H1 (cell line): ENCODE measurements at places on chromosomes 3 and 15.
A peak's percentile ranks its signal among the peaks of the same experiment; 100 is the strongest.

DNA sequence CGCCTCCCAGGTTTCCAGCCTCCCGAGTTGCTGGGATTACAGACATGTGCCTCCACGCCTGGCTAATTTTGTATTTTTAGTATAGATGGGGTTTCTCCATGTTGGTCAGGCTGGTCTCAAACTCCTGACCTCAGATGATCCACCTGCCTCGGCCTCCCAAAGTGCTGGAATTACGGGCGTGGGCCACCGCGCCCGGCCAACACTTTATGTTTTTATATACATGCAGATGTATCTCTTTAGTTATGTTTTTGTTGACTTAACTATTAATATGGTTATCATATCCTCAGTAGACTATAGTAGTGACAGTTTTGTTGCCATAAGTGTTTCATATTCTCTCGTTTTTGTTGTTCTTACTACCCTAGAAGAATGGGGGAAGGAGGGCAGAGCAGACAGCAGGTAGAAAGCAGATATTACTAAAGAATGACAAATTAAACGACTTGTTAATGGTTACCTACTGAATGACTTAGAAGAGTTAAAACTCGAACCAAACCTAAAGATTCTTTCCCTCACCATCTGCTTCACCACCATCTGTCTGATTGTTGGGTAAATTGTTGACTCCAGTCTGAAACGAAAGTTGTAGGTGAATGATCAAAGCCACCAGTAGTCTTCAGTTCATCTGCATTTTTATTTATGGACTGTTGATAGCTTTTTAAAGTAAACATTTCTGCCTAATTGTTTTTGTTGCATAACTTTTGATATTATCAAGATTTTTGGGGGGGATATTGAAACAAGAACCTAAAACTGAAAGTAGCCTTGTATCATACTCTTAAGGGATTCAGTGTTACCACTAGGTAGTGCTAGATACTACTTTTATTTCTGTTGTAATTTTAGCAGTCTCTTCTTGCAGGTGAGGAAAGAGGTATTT lies 89.3 kb downstream of the RASA2 start:
- DNase-seq, result no peak
- no peak overlapping the region for H3K4me3 ChIP-seq
- H3K27me3 ChIP-seq, result no peaks in the 10 kb centered on the region
- no peaks in the 10 kb centered on the region for H3K4me1 ChIP-seq
- no peak overlapping the region for H3K27ac ChIP-seq

- H3K36me3 ChIP-seq, result no peaks in the 10 kb centered on the region
- no peaks in the 10 kb centered on the region for H3K27me3 ChIP-seq
- no peak for DNase-seq
- H3K27ac ChIP-seq, result no peak overlapping the region
These were observed 35.7 kb upstream of the TMOD3 start for GRCh38 chr15:51793521-51794305.

GRCh38 chr15:72173401-72173800 lies 24.2 kb downstream of the GRAMD2A start:
- peaks cover under 1% of the 10 kb centered on the region; the same call in 1 of the 2 replicates for H3K4me1 ChIP-seq
- H3K4me3 ChIP-seq, result no peak overlapping the region
- no peaks in the 10 kb centered on the region for H3K36me3 ChIP-seq
- no peak for DNase-seq

DNA sequence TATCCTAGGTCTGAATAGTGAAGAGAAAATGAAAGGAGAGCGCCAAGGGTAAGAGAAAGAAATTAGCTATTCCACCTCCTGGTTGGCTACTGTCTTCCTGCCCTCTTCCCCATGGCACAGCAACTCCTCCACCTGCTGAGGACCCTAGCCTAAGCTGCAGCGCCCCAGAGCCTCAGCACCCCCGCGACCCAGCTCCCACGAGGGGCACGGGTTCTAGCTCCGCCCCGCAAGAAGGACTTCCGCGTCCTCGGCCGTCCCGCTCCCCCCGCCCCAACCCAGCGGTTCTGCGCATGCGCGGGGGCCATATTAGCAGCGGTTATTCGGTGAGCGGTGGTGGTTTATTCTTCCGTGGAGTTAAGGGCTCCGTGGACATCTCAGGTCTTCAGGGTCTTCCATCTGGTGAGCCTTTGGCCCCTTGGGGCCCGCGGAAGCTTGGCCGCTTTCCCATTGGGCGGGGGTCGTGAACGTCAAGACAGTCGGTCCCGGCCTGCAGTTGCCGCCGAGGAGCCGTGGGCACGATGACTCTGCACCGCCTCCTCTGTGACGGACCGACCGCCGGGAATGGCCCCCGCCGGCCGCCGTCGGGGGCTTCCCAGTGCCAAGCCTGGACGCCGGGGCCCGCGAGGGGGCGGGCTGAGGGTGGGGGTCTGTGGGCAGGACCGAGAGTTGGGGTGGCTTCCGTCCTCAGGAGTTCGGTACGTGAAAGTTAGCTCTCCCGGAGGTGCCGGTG lies at the start of gene PSMA4:
TSS of gene PSMA4 (plus strand) at position 304 of the 730 bp plus-strand sequence. CDS start 1,484 bp downstream, outside the sequence.
- no peaks in the 10 kb centered on the region; the same call in 1 of the 2 replicates for H3K4me1 ChIP-seq
- peak within 1 kb of the TSS; percentile 91 for H3K4me3 ChIP-seq
- H3K36me3 ChIP-seq, result peaks cover 33% of the 10 kb centered on the region
- H3K27ac ChIP-seq, result peak within 1 kb of the TSS; percentile 92
- H3K27me3 ChIP-seq, result no peaks in the 10 kb centered on the region

- no peaks in the 10 kb centered on the region for H3K4me1 ChIP-seq
- H3K27ac ChIP-seq, result no peak overlapping the region
- no peak overlapping the region for H3K4me3 ChIP-seq
- H3K36me3 ChIP-seq, result no peaks in the 10 kb centered on the region
These were observed 188.0 kb downstream of the SOX2 start for GRCh38 chr3:181899702-181900101.

DNA sequence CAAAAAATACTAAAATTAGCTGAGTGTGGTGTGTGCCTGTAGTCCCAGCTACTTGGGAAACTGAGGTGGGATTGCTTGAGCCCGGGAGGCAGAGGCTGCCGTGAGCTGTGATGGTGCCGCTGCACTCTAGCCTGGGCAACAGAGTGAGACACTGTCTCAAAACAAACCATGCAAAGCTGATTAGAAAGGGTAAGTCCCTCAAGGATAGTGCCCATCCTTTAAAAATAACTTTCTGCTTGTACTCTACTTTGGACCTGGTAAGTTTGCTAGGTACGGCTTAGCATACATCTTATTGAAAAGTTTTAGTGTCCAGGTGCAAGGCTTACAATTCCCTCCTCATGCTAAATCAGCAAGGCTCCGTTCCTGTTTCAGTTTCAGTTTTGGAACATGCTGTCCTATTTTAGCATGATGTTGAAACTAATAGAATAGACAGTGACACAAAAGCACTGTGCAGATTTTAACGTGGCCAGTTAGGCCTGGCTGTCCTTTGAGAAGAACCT lies 21.4 kb downstream of the FEM1B start:
- no peak overlapping the region for H3K27ac ChIP-seq
- H3K4me1 ChIP-seq, result no peaks in the 10 kb centered on the region; the same call in 1 of the 2 replicates
- no peak for DNase-seq
- no peaks in the 10 kb centered on the region for H3K27me3 ChIP-seq

DNA sequence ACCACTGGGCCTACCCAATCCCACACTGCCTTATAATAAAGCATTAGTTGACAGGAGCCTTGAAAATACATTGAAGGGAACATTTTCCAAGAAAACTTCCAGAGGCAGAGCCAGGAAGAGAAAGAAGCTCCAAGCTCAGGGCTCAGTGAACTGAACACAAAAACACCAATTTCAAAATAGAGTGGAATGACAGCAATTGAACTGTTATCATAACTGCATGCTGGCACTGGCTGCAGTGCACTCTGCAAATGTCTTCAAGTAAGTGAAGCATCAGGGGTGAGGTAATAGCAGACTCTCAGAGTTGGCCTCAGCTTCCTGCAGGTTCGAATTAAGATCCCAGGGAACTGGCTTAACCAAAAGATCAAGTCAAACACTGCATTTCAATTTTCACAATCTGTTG lies 388.0 kb upstream of the WNT5A start:
- no peak for DNase-seq
- H3K36me3 ChIP-seq, result no peaks in the 10 kb centered on the region
- H3K27me3 ChIP-seq, result no peaks in the 10 kb centered on the region
- H3K4me3 ChIP-seq, result no peak overlapping the region
- no peaks in the 10 kb centered on the region for H3K4me1 ChIP-seq

DNA sequence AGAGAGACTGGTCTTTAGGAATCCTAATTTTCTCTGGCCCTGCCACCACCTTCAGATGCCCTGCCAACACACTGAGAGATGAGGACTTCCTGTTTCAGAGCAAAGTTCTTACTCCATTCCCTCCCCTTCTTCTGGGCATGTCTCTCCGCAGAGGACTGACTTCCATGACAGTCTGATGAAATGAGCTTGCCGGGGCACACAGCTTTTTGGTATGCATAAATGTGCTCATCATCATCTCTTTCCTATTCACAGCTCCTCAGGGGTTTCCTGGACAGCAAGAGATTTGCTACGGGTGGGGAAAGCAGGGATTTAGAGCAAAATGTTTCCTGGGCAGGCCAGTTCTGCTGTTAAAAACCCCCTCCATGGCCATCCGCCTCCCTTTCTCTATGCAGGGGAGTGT lies 27.6 kb upstream of the SEMA6D start:
- DNase-seq, result no peak
- H3K4me3 ChIP-seq, result no peak overlapping the region
- no peak overlapping the region for H3K27ac ChIP-seq
- H3K4me1 ChIP-seq, result no peaks in the 10 kb centered on the region
- no peaks in the 10 kb centered on the region for H3K36me3 ChIP-seq
- H3K27me3 ChIP-seq, result no peaks in the 10 kb centered on the region

- H3K4me1 ChIP-seq, result no peaks in the 10 kb centered on the region
- H3K27ac ChIP-seq, result no peak overlapping the region
- no peaks in the 10 kb centered on the region for H3K36me3 ChIP-seq
These were observed 677.0 kb downstream of the AGBL1 start for GRCh38 chr15:86756688-86757087.

DNA sequence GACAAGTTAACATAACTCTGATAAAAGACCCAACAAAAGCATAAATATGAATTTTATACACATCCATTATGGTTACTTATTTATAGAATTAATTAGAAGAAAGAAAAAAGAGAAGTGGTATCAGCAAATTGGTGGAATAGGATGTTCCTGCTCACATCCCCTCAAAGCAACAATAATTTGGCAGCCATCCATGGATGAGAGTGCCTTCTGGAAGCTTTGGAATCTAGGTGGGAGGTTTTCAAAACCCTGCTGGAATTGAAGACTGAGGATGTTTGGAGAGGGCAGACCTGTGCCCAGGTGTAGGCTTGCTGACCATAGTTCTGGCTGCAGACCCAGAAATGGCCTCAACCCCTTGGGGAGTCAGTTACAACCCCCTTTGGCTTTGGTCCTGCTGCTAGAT lies 91.2 kb downstream of the EDEM1 start:
- no peaks in the 10 kb centered on the region for H3K4me1 ChIP-seq
- no peaks in the 10 kb centered on the region for H3K27me3 ChIP-seq
- no peak for DNase-seq
- H3K27ac ChIP-seq, result no peak overlapping the region
- no peak overlapping the region for H3K4me3 ChIP-seq
- H3K36me3 ChIP-seq, result no peaks in the 10 kb centered on the region

GRCh38 chr3:146078031-146078430 lies 83.0 kb downstream of the PLOD2 start:
- DNase-seq, result no peak
- no peaks in the 10 kb centered on the region for H3K4me1 ChIP-seq
- no peak overlapping the region for H3K4me3 ChIP-seq
- H3K27ac ChIP-seq, result no peak overlapping the region

GRCh38 chr3:69058180-69058946 lies 6.2 kb upstream of the TMF1 start:
- H3K27ac ChIP-seq, result no peak overlapping the region
- DNase-seq, result no peak
- no peaks in the 10 kb centered on the region for H3K27me3 ChIP-seq

- no peak overlapping the region for H3K27ac ChIP-seq
- no peaks in the 10 kb centered on the region for H3K4me1 ChIP-seq
- H3K27me3 ChIP-seq, result peaks cover 1% of the 10 kb centered on the region
These were observed 387.2 kb upstream of the SGO1 start for GRCh38 chr3:20573175-20573574.

DNA sequence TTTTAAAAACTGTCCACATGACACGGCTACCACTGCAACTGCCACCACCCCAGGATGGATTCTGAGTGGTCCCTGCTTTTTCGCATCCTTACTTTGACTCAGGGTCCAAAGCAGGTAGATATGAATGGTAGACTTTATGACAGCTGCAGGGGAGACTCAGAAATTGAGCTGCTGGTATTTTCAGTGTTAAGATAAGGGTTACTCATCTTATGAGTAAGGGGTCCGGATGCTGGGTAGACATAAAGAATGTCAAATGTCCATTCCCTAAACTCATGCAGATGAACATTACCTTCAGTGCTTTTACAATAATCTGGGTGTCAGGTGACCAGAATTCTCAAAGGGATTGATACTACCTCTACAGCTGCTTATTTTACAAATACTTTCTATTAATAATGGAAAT lies 25.9 kb upstream of the BBX start:
- no peaks in the 10 kb centered on the region for H3K27me3 ChIP-seq
- H3K4me1 ChIP-seq, result peaks cover 2% of the 10 kb centered on the region; the same call in 1 of the 2 replicates
- DNase-seq, result no peak
- no peak overlapping the region for H3K4me3 ChIP-seq
- no peak overlapping the region for H3K27ac ChIP-seq

DNA sequence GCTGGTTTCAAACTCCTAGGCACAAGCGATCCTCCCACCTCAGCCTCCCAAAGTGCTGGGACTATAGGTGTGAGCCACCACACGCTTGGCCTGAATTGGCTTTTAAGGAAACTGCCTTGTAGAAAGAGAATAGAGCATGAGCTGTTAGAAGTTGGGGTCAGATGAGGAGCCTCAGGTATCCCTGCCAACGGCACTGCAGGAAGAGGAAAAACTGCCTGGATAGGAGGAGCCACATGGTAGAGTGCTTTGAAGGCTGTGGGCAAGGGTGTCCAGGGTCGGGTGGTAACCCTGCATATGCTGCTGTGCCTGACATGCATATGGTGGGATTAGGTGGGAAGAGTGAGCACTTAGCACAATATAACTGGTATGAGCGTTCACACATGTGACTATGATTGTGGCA lies 55.0 kb downstream of the BSN start:
- H3K4me1 ChIP-seq, result no peaks in the 10 kb centered on the region
- H3K36me3 ChIP-seq, result no peaks in the 10 kb centered on the region
- H3K27ac ChIP-seq, result no peak overlapping the region
- no peaks in the 10 kb centered on the region for H3K27me3 ChIP-seq
- no peak for DNase-seq

GRCh38 chr3:185998136-185998535 lies 60.3 kb upstream of the TRA2B start:
- no peak for DNase-seq
- no peaks in the 10 kb centered on the region for H3K4me1 ChIP-seq
- H3K27me3 ChIP-seq, result peaks cover 2% of the 10 kb centered on the region
- H3K4me3 ChIP-seq, result no peak overlapping the region
